ENCODE measurements at places on chromosomes 7 and 10. TPM values are rescaled to one million over a fixed set of nuclear protein-coding genes. Genes with fewer than 3 reads are reported as not detected.

The PLCE1 gene
- total RNA-seq = 45.5 TPM

The NODAL gene
- total RNA-seq = not detected

The TMEM140 gene
- 11.9 TPM for total RNA-seq

The SLC26A4 gene
- 0.59 TPM for total RNA-seq

The RNF148 gene
- 0.50 TPM for total RNA-seq

The TAS2R41 gene
- total RNA-seq = not detected

The DNAJC12 gene
- 10.2 TPM for total RNA-seq

The GHRHR gene
- not detected for total RNA-seq

The PRKCQ gene
- total RNA-seq = 0.94 TPM

The EGFR gene
- 57.8 TPM for total RNA-seq

The CELF2 gene
- total RNA-seq = 34.4 TPM

- no peak for DNase-seq
These were observed 92.1 kb upstream of the DNAJB6 start for GRCh38 chr7:157244516-157245294.

- DNase-seq = no peak
These were observed 99.5 kb downstream of the VTI1A start for GRCh38 chr10:112546474-112546873.

DNA sequence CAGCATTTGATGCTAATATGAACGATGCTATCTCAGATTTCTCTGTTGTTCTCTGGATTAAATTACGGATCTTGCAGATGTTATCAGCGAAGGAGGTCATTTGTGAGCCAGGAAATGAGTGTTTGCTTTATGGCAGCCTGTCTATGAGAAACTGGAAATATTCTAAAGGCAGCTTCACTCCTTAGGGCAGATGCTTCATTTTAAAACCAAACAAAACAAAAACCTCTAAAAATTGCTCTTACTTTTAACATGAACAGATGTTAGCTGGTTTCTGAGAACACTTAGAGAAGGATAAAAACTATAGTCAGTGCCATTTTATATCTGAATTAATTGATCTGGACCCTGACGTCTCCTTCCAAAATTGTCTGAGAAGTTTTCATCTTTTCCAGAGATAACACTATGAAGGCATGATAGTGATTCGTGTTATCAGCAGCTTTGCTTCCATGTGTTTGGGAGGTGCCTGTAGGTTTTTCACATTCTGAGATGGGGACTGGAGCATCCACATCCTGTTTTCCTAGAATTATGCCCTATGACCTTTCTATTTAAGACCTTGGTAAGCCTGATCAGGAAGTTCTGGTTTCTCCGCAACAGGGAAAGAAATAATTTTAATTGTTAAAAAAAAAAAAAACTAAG lies 53.1 kb downstream of the CPED1 start:
- DNase-seq = no peak

DNA sequence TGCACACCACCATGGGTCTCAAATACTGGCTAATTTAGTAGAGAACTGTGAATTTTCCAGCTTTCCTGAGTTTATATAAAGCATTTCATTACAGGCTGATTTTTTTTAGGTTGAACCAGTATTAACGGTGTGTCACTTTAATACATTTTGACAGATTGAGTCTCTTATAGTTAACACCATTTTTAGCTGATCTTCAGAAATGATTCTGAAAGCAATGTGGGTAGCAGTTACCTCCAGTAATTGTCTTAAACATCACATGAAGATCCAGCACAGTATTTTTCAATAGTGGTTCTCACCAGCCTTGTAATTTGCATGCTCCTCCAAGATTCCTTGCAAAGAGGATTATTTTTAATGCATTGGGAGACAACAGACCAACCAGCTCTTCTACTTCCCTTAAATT lies 693.6 kb downstream of the PHTF2 start:
- no peak for DNase-seq

DNA sequence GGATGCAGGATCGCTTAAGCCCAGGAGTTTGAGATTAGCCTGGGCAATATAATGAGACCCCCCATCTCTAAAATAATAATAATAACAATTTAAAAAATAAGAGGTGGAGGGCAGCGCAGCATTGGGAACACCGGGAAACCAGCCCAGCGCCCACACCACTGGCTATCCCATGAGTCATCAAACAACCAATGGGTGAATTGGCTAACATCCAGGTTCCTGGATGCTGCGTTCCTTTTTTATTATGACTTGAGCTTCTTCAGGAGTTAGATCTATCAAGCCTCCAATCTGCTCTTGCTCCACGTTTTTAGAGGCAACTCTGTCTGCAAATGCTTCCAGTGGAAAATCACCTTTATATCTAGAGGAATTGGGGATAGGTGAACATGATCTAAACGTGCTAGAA lies 10.0 kb upstream of the LRRC4 start:
- no peak for DNase-seq

GRCh38 chr10:77554996-77555397 lies 82.6 kb downstream of the KCNMA1 start:
- no peak for DNase-seq

DNA sequence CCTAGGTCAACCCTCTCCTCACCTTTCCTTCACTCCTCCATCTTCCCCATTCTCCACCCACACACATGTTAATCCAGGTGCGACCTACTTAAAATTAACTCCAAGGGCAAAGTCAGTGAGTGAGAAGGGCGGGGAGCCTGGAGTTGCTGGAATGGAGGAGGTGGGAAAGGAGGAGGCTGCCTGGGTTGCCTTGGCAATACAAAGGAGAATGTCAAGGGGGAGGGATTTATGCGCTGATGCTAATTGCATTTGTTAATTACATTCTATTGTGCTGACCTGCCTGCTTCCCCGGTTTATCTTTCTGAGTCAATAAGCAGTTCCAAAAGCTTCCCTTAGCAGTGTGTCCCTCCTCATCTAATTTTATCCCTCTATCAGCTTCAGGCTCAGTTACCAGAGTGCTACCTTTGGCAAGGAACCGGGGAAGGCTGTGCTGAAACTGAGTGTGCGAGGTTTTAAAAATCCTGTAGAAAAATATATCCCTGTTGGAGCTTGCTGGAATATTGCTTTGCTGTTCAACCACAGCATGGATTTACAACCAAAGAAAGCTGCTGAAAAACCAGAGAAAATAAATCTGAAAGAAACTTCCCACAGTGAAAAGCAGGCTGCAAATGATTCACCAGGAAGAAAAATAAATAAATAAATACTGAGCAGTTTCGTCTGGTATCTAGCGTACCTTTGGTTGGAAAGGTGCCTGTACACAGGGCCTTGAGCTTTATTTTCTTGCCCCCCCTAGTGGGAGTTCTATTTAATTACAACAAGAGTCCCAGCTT lies 113.2 kb upstream of the DGKB start:
- peak; percentile 30 for DNase-seq

- no peak for DNase-seq
These were observed 16.5 kb downstream of the DENND10 start for GRCh38 chr10:119120413-119120867.

- peak; percentile 31 for DNase-seq
These were observed 631 bp downstream of the RTKN2 start for GRCh38 chr10:62268027-62268398.

DNA sequence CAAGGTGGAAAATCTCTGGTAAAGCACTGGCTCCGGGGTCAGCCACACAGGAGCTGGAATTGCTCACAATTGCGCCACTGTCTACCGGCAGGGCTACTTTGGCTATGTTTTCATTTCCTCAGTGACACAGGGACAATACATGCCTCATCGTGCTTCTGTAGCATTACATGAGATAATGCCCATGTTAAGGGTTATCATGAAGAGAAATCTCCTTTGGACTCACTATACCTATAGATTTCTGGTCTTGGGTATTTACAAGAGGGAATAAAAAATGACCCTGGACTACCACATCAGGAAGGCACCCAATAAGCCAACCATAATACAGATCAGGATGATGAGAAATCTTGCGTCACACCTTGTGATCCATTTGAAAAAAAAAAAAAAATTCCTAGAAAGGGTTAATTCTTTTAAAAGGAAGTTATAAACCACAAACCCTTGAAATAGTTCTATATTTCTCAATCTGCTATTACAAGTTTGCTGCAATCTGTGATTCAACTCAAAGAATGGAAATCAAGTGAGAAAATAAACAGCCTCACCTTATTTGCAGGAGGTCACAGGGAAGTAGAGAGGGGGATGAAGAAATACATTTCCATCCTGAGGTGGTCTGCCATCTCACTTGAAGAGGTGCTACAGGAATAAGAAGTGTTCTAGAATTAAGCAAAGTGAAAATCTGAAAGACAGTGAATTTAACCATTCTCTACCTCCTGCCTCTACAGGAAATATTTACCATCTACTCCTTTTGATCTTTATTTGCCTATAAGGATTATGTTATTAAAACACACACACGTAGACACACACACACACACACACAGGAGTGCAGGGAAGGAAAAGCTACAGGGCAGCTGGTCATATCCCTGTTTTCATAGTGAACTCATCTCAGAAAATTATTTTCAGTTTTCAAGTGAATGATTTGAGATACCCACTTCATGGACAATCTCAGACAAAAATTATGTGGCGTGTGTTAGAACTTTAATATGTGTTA lies 231.3 kb upstream of the CELF2 start:
- DNase-seq = no peak

DNA sequence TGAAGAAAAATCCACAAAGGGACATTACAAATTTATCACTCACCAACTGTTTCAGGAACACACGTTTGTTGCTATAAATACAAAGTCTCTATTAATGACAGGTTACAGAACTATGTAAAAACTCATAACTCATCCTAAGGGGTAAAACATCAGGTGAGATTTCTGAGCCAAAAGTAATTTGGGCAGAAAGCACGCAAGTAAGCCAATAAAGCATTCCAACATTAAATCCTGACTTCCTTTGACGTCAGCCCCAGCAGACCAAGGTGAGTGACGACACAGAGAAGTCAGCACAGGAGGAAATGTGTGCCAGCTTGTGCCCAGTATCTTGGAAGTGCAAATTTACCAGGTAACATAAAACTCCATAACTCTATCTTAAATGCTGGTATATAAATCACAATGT lies 45.7 kb downstream of the IMMP2L start:
- no peak for DNase-seq

DNA sequence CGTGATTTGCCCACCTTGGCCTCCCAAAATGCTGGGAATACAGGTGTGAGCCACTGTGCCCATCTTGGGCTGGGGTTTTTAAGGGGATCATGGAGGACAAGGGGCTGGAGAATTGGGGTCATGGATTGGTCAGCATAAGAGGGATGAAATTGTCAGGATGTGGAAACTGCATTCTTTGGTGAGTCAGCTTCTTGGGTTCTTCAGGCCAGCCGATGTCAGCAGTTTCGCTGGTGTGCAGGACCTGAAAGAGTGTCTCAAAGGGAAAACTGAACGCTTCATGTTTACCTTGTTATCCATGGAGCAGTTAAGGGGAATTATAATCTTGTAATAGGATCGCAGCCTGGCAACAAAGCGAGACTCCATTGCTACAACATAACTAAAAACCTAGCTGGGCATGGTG lies 13.0 kb downstream of the GALNT17 start:
- no peak for DNase-seq

GRCh38 chr10:26457088-26457487 lies 18.9 kb downstream of the APBB1IP start:
- DNase-seq = no peak

DNA sequence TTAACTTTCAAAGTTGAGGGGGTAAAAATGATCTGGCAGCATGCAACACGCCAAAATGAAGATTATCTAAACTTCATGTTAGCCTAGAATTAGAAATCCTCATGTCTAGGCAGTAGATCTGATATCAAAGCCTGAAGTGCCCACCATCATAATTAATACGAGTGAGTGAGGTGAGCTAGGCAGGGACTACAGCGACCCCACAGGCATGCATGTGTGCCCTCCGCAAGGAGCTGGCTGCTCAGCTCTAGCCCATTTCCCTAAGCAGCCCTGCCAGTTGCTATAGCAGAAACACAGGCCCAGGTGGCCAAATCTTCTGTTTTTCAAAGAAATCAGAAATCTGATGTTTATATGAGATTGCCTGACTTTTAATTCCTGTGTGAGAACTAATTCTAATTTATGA lies 93.1 kb upstream of the IFRD1 start:
- DNase-seq = no peak

- DNase-seq = no peak
These were observed 169.3 kb downstream of the FAM107B start for GRCh38 chr10:14605231-14605925.

DNA sequence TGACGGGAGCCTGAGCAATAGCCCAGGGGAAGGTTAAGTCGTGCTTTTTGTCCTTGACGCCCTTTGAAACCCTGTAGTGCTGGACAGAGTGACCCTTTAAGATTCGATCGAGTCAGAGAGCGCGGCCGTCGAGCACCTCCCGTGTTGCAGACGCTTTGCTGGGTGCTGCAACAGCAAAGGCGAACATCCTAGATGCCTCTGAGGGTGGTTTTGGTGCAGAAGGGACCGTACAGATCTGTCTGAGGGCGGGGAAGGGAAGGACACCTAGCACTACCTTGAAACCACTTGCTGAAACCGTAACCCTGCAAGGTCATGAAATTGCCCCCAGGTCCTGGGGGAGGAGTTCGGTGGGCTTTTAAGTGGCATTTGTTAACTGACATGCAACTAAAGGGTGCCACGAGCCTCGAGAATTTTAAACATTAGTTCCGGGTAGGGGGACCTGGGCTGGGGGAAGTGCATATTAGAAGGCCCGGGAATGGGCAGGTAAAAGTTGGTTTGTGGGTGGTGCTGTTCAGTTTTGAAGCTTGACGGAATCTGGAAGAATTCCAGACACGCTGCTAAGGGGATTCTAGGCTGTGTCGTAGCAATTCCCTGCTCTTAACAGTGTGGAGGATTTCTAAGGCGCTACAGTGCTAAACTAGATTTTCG lies 786 bp downstream of the ATP5F1C start:
- peak; percentile 49 for DNase-seq

GRCh38 chr10:114767986-114768821 lies 53.4 kb upstream of the FHIP2A start:
- DNase-seq = peak; percentile 28

DNA sequence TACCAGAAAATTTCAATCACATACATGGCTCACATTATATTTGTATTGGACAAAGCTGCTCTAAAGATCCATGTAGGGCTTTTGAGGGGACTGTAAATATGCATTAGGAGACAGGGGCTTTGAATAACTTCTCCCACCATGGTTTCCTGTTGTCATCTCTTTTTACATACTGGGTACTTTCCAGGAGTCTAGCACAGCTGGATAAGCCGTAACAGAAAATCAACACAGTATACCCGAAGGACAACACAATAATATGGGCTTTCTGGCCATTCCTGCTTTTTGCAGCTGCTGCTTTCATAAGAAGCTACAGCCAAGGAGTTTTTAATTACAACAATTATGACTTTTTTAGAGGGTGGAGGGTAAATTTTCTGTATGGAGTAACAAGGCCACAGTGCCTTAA lies 63.4 kb upstream of the SRPK2 start:
- DNase-seq = no peak

DNA sequence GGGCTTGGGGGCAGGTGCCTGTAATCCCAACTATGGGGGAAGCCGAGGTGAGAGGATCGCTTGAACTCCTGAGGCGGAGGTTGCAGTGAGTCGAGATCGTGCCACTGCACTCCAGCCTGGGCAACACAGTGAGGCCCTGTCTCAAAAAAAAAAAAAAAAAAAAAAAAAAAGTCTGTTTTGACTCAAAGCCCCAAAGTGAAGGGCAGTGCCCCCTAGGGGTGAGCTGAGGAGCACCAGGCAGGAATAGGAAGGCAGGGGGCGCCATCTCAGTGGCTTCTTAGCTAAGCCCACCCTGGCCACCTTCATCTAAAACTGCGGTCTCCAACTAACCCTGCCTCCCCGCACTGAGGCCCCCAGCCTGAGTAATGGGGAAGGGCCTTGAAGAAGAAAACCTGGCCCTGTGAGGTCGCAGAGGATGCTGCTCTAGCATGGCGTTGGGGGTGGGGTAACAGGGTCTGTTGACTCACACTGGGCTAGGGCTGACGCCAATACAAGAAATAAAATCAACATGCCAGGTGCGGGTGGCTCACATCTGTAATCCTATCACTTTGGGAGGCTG lies 9.8 kb downstream of the PODXL start:
- no peak for DNase-seq

GRCh38 chr7:116317907-116318306 lies 107.6 kb downstream of the TES start:
- no peak for DNase-seq

Measured in colonic mucosa (tissue), 4 donors.